Stimulated activated CD8-positive, alpha-beta memory T cell treated with anti-CD3 and anti-CD28 coated beads, Interleukin-4, amount 100 ng/mL, for 1 hour (primary cell): ENCODE measurements at places on chromosomes 2 and 18.

- DNase-seq, result no peak
These were observed 282.6 kb downstream of the TDRD15 start for GRCh38 chr2:21406386-21406785.

GRCh38 chr2:237309416-237309815 lies 104.5 kb downstream of the COL6A3 start:
- DNase-seq, result no peak

DNA sequence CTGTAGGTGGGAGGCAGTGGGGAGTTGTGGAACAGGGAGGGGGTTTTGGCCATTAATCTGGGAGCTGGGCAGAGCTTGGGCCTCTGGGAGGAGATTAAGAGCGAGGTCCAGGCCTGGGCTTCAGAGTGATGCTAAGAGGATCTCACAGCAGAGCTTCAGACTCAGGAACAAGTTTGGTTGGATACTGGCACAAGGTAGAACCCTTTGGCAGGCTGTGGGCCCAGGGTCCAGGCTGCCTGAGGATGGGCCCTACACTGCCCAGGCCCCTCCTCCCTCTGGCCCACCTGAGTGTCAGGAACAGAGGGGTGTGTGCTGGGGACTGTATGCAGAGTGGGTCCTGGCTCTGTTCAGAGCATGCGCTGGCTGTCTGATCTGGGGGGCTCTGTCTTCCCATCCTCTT lies 334.9 kb downstream of the CYP26B1 start:
- DNase-seq, result no peak

DNA sequence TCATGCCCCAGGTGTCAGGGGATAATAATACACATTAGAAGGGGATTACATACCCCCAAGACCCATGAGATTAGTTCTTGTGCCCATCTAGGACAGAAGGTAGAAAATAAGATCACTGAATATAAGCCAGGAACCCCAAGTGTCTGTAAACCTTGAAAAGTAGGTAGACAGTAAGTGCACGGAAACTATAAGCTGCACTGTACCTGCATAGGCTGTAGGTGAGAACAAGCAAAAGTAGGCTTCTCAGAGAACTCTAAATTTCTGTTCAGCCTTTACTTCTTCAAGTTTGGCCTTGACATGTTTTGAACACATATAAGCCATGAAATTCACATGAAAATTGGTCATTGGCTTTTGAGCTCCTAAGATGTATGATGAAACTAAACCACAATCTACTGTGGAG lies 113.0 kb upstream of the FSIP2 start:
- DNase-seq, result no peak

GRCh38 chr2:207038299-207038698 lies 99.0 kb downstream of the CPO start:
- DNase-seq, result no peak

DNA sequence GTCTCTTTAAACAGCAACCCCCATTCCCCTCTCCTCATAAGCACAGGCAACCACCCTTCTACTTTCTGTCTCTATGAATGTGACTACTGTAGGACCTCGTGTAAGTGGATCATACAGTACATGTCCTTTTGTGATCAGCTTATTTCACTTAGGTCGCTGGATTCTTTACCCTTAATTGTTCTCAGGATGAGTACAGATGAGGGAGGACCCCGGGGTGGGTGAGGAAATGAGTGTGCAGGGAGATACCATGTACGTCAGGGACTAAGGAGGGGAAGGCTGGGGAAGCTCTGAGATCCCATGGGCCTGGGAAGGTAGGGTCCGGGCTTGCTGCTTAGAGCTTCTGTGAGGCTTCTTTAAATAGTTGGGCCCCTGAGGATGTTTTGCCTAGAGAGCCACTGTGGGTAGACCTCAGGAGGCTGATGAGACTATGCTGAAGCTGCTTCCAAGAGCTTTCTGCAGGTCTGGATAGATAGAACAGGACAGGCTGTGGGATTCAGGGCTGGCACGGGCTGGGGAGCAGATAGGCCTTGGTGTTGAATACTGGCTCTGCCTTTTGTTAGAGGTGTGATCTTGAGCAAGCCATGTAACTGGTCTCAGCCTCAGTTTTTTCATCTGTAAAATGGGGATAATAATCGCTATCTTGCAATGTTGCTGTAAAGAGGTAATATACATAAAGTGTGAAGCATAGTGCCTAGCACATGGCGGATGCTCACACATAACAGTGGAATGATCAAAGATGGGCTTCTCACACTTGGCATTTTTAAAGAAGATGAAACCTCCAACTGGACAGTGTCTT lies 155.3 kb downstream of the PRKCE start:
- no peak for DNase-seq

DNA sequence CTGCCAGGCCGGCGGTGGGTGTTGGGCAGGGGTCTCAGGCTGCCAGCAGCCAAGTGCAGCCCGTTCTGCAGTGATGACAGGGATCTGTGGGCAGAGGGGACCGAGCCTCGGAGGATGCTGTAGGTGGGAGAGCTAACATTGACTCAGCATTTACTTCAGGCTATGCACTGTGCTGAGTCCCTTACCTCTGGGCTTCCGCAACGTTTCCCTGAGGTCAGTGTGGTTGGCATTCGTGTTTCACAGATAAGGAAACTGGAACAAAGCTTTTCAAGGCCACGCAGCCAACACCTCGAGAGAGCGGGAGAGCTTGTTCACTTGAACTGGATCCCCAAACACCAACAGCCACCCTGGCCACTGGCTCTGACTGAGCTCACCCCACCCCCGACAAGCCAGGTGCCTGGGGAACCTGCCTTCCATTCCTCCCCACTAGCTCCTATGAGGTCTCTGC lies 839 bp upstream of the GPR148 start:
- no peak for DNase-seq

- no peak for DNase-seq
These were observed 87.1 kb upstream of the MCFD2 start for GRCh38 chr2:47002480-47003381.

DNA sequence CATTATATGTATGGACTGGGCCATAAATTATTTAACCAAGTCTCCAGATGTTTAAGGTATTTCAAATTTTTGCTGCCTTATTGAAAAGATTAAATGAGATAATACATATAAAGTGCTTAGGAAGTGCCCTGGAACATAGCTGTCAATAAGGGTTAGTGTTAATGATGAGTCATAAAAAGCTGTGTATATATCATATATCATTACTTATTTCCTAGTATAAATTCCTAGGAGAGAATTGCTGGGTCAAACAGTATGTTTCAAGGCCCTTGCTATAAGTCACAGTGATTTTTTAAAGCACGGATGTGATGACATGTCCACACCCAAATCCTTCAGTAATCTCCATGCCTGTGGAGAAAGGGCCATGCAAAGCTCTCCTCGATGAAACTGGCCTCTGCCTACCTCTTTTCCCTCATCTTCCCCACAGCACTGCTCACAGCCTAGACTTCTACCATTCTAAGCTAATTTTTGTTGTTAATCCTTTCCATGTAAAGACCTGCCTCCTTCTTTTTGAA lies 8.5 kb downstream of the ZNF2 start:
- DNase-seq, result no peak

DNA sequence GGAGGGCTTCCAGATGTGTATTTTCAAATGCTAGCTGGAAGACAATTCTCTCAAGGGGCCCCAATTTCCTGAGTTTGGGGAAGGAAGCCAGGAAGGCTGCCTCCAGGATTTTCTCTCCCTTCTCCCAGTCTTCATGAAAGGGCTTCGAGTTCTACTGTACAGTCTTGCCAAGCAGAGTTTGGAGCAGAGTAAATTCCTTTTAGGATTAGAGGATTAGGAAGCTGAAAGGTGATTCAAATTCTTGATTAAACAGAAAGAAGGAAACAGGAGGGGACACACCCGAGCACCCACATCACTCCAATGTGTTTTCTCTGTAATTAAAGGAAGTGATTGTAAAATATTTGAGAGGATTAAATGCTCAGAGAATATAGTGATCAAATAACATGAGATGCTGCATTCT lies 217.8 kb downstream of the SETBP1 start:
- no peak for DNase-seq

- no peak for DNase-seq
These were observed 620 bp downstream of the SLC14A1 start for GRCh38 chr18:45724601-45725000.

DNA sequence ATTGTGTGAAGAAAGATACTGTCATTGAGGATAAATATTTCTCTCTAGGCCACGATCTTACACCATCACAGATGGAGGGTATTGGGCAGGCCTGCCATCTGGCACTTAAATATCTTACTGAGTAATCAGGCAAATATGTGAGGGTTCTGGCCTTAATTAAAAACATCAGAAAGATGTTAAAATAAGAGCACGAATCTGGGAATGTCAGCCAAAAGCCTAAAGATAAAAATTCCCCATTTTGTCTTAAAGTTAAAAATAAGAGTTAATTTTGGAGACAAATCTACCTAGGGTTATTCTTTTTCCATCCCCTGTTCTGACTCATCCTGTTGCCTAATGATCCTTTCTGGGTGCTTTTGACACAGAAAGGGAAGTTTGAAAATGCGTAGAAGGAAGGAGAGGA lies 121.0 kb downstream of the SUCLG1 start:
- no peak for DNase-seq

DNA sequence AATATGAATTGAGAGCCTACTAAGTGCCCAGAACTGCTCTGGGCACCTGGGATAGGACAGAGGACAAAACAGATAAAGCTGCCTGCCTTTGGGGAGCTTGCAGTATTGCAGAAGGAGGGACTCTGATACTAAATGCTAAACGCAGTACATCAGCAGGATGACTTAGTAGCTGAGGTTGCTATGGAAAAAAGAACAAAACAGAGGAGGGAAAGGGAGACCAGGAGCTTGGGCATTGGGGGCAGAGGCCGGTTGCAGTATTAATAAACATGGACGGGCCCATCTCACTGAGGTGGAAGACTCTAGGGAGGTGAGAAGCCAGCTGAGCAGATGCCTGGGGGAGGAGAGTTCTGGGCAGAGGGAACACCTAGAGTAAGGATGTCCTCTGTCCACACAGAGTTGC lies 66.1 kb upstream of the SP3 start:
- no peak for DNase-seq

- no peak for DNase-seq
These were observed 58.6 kb downstream of the ODC1 start for GRCh38 chr2:10389573-10389972.

GRCh38 chr2:129922571-129923264 lies 56.7 kb upstream of the RAB6C start:
- DNase-seq, result no peak

GRCh38 chr2:235070063-235070706 lies 118.4 kb downstream of the SH3BP4 start:
- DNase-seq, result no peak

- no peak for DNase-seq
These were observed 356.3 kb upstream of the CDH20 start for GRCh38 chr18:60976976-60977375.

GRCh38 chr2:201148434-201148990 lies 32.5 kb downstream of the CFLAR start:
- no peak for DNase-seq

DNA sequence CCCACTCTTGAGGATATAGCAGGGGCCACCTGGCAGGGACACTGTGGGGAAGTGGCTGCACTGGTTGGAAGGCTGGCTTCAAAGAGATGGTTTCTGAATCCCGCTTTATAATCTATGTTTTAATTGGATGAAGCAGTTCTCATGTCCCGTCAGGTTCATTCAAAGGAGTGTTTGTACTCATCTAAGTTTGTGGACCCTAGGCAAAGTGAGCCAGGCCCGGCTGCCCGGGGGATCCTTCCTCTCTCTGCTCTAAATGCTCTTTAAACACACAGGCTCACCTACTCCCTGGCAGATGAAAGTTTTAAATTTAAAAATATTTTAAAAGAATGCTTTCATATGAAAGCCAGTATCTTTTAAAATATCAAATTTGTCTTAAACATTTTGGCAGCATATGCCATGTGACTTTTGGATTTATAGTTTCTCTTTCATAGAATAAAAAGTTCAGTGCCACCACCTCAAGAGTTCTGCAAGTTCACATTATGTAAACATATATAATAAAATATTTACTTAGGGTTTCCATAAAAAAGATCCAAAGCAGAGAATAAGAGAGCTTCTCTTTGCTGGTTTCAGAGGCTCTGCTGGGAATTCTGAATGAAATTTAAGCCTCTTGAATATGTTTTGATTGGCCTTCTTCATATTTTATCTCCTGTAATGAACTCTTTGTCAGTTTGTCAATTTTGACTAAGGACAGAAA lies 143.5 kb upstream of the ALPP start:
- DNase-seq, result no peak
